ENCODE measurements at places on chromosomes 1 and 21.

GRCh38 chr1:93559045-93559444 is 111.1 kb downstream of the FNBP1L start:
- no peak for DNase-seq

- DNase-seq = no peak
Measured at GRCh38 chr1:44632598-44632997, 41.7 kb downstream of the TMEM53 start.

GRCh38 chr1:199463521-199464127 is 563.9 kb upstream of the NR5A2 start:
- no peak for DNase-seq

- no peak for DNase-seq
Measured at GRCh38 chr1:30132602-30133286, 590.6 kb downstream of the MATN1 start.

- DNase-seq = no peak
Measured at GRCh38 chr1:100585786-100586185, 47.8 kb downstream of the GPR88 start.

- DNase-seq = no peak
Measured at GRCh38 chr1:38819516-38819915, 40.1 kb downstream of the RRAGC start.

DNA sequence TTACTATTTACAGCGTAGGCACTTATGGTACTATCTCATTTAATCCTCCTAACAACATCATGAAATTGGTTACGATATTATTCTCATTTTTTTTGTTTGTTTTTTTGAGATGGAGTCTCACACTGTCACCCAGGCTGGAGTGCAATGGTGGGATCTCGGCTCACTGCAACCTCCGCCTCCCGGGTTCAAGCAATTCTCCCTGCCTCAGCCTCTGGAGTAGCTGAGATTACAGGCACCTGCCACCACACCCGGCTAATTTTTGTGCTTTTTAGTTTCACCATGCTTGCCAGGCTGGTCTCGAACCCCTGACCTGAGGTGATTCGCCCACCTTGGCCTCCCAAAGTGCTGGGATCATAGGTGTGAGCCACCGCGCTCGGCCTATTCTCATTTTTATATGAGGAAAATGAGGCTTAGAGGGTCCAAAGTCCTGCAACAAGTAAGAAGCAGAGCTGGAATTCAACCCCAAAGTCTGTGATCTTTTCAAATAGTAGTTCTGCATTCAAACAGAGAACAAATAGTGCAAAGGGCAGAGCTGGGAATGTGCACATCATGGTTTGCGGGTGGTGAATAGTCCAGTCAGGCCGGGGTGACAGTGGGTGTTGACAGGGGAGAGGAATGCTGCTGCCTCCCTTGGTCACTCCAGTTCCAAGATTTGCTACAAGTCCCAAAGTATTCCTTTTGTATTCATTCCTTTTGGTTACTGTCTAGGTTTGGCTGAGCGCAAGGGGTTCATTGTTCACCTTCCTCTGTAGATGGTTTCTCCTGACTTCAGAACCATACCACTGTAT is 4.6 kb downstream of the PRUNE1 start:
- DNase-seq = no peak

DNA sequence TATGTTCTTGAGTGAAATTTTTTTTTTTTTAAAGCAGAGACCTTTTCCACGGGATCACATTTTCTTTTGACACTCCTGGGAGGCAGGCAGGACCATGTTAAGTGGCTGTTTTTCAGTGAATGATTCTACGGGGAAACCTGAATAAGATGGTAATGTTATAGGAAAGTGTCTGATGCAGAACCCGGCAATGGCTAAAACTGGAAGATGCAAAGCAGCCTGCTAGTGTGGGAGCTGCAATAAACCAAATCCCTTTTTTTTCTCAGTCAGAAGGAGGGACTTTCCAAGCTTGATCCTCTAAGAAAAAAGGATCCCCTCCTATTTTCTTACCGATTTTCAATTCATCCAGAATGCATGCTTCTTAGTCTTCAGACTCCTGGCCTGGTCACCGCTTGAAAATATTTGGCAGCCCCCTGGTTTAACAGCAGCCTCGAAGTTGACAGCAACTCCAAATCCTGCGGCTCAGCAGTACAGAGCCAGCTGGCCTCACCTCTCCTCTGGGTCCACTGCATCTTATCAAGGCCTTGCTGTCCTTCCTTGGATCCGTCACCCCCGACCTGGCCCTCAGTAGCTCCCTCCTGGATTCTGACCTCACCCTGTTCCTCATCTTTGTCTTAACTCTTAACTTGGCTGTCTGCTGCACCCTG is 5.6 kb downstream of the MX2 start:
- no peak for DNase-seq

GRCh38 chr1:72530646-72531045 is 248.3 kb upstream of the NEGR1 start:
- no peak for DNase-seq

DNA sequence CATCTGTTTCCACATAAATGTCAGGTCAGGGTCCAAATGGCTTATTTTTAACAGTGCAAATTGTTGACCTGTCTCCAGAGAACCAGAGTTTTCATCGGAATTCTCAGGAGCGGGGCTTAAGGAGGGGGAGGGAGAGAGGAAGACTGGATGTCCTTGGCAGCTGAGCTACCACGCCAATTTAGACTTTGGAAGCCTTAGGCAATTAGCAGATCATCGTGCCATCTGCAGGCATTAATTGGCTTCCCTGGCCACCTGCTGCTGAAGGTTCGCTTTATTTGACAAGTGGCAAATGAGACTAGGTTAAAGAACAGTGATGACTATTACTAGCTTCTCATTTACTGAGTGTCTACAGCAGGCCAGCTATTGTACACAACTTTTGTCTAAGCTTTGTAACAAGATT is 43.7 kb downstream of the HLX start:
- DNase-seq = no peak

DNA sequence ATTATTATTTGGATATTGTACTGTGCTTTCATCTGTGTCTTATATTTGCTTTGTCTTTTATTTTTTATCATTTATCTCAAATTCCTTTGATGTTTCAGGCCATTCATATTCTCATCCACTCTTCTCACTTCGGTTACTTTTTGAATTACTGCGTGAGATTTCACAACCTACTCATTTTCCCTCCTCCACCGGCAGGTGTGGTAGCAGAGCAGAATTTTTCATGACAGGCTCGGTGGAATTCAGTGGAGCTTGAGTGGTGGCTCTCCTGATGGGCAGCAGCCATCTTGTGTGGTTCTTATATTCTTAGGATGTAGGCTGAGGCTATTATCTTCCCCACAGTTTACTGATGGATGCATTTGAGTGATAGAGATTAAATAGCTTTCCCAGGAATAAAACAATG is 92.3 kb upstream of the IVNS1ABP start:
- DNase-seq = no peak

DNA sequence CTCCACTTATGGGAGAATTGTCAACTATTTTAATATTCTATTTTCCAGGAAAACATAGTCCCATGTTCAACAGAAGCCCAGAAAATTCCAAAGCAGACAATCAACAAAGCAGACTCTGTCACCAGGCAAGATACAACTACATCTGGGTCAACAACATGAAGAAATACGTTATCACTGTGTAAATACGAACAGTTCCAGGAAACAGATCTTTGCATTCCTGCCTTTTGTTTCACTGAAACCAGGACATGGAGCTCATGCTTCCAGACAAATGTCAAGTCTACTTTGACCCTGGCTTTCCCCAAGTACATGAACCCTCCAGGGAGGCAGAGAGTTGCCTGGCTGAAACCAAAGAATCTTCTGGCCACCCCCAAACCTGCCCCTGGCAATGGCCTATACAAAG is 106.7 kb downstream of the SETD4 start:
- DNase-seq = no peak

DNA sequence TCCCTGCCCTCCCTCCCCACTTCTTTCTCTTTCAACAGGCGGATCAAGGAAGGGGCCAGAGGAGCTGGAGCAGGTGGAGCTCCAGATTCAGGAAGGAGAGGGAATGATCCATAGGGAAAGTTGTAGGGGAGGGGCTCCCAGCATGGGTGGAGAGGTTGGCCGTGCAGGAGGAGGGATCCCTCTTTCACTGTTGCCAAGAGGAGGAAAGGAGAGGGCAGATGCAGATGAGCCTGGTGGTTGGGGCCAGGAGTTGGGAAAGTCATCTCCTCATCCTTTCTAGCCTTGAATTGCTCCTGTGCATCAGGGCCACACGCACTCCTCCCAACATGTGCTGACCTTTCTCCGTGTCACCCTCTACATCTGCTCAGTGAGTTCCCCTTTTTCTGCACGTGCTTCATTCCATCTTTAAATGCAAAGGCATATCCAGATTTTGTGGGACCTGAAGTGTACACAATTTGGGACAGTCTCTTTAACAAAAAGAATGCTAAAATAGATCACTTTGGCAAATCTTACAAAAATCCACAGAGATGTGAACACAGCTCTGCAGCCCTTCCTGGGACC is 32.4 kb downstream of the ZBTB18 start:
- no peak for DNase-seq

GRCh38 chr1:60802884-60803283 is 279.5 kb upstream of the NFIA start:
- DNase-seq = no peak

GRCh38 chr1:8597455-8597854 is 220.0 kb downstream of the RERE start:
- no peak for DNase-seq

DNA sequence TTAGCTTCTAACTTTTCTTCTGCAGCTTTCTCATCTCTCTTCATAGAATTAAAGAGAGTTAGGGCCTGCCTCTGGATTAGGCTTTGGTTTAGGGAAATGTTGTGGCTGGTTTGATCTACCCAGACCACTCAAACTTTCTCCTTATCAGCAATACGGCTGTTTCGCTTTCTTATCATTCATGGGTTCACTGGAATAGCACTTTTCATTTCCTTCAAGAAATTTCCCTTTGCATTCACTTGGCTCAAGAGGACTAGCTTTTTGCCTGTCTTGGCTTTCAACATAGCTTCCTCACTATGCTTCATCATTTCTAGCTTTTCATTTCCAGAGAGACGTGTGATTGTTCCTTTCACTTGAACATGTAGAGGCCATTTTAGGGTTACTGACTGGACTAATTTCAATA is 59.6 kb downstream of the AKT3 start:
- DNase-seq = no peak

DNA sequence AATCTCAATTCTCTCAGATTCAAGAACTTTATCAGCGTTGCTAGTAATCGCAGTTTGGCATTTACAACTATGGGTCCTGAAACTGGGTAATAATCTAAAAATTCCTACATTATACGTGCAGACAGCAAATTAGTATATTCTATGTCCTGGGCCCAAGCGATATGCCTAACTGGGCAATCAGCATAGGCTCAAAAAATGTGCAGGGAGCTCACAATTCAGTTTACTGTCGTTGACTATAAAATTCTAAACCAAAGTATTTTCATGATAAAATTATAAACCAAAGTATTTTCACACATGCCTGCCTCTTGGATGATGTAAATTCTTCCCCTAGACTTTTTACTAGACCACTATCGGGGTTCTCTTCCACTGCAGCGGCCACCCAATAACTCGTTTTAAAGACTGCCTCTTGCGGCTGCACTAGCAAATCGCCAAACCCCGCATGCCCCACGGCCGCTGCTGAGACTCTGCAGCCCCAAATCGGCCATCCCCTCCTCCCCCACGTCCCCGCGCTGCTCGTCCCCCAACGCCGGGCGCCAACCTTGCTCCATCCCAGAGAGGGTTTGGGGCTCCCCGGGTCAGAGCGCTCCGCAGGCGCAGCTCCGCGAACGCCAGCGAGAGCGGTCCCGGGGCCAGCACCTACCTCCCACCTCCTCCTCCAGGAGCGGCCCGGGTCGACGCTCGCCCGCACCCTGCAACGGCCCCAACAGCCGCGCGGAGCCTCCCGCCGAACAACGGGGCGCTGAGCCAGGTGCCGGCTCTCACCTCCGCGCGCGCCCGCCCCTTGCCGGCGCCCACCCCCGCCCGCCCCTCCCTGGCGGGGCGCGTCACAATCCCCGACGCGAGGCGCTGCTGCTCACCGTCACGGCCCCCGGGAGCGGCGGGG is 506 bp downstream of the SSX2IP start:
- no peak for DNase-seq

- DNase-seq = no peak
Measured at GRCh38 chr1:157135070-157135469, 3.1 kb downstream of the ETV3 start.

GRCh38 chr1:43743206-43743605 is 35.9 kb downstream of the ST3GAL3 start:
- no peak for DNase-seq

- no peak for DNase-seq
Measured at GRCh38 chr21:30227633-30228404, 11.9 kb upstream of the CLDN8 start.

- no peak for DNase-seq
Measured at GRCh38 chr21:39116761-39117439, 66.4 kb downstream of the PSMG1 start.

GRCh38 chr1:17310068-17310640 is 2.2 kb downstream of the PADI4 start:
- no peak for DNase-seq

DNA sequence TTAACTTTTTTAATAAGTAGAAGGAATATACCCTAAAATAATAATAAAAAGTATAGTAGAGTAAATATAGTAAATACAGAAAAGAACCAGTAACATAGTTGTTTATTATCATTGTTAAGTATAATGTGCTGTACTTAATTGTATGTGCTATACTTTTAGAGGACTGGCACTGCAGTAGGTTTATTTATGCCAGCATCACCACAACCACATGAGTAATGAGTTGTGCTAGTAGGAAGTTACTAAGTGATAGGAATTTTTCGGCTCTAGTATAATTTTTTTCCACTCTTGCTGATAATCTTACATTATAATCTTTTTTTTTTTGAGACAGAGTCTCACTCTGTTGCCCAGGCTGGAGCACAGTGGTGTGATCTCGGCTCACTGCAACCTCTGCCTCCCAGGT is 71.6 kb downstream of the IVNS1ABP start:
- no peak for DNase-seq

GRCh38 chr1:46175243-46175642 is 356 bp downstream of the TSPAN1 start:
- DNase-seq = no peak

DNA sequence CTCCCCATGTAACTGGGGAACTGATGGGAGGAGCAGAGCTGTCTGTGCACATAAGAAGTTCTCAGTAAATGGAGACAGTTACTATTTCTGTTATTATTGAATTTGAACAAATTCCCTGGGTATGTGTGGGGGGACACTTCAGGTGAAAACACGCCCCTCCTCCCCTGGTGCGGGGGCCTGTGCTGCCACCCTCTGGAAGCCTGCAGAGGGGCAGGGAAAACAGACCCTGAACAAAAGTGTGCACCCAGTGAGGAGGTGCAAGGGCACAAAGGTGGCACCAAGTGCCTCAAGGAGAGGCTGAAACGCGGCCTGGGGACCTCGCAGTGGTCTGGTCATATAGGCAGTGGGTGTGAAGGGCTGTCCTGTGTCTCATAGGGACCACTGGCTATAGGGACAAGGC is 18.2 kb upstream of the NADK start:
- DNase-seq = no peak

DNA sequence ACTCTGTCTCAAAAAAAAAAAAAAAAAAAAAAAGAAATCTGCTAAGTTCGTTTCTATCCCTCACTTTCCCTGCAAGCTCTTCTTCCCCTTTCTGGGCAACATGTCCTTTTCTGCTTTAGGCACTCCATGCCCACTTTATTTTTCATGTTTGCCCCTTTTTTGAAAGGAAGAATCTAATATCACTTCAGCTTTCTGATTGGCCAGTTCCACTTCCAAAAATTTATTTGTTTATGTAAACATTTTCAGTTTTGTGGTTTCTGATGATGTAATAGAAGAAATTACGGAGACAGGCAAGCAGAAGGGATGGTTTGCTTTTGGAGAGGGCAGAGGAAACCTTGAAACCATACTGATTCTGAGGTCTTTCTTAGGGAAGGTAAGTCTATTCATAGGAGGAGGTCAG is 15.1 kb downstream of the IFNAR1 start:
- DNase-seq = no peak

GRCh38 chr1:215523128-215523861 is 43.8 kb upstream of the KCTD3 start:
- no peak for DNase-seq
